ENCODE measurements at places on chromosomes 3 and 15.

GRCh38 chr3:124621498-124621897 is 108.8 kb upstream of the UMPS start:
- DNase-seq = no peak

- DNase-seq = no peak
These were observed 153.3 kb downstream of the P3H2 start for GRCh38 chr3:189967254-189967865.

DNA sequence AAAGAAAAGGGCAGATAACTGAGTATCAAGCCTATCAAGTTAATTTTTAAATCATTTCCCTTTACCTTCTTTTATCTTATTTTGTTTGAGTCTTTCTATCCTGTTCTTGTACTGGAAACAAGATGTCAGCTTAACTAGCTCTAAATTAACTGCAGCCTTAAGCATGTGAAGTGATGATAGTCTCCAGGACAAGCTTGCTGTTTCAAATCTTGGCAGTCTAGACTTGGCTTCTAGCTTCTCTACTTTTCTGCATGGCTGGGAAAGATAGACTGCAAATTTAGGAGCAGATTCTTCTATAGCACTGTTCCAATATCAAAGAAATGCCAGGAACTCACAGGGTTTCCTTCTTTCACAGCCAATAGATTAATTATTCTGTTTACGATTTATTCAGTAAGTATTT is 1034.4 kb downstream of the TUSC7 start:
- no peak for DNase-seq

DNA sequence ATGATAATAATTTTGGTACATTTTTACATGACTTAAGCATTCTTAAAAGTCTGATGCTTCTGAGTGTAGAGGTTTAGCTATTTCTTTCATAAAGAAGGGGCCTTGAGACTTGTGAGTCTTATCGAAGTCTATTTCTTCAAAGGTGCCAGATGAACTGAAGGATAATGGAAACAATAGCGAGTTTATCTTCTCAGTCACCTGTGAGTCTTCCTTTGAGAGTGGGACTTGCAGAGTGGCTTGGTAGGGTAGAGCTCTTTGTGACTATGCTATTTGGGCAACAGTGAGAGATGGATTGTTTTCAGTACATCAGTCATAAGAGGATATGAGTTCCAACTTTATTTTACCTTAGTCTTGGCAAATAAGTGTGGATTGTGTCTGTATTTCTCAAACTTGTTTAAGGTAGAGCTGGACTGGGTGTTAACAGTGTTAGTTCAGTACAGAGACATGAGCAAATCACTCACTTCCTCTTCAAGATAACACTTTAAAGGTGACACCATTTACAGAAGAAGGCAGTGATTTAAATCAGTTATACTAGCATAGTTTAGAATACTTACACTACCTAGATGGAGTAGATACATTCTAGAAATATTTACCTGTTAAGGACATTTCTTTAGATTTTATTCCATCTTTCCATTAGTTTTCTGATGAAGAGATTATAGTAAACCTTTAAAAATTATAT is 3.2 kb downstream of the AKAP13 start:
- DNase-seq = no peak

DNA sequence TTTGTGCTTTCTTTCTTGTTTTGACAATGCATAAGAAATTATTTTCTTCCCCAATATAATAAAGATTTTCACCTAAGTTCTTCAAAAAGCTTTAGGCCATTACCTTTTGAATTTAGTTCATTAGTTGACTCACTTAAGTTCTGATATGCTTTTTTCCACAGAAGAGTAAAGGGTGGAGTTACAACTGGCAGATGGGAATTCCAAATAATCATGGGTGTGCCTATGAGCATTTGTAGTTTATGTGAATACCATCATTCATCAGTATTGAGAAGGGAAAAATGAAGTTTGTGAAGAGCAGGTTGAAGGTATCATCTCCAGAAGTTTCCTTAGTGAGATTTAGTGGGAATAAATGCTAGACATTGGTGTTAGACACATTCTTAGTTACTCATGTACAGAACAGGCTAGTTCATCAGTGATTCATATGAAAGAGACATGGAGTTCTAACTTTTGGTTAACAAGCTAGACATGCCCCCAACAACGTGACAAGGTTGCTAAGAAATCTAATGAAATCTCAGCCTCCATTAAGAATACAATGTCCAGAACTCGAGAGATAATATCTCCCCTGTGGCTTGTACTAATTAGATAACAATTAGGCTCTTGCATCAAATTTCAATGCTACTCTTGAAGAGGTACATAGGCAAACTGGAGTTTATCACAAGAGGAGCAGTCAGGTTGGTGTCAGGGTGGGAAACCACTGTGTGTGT is 16.9 kb upstream of the ALCAM start:
- DNase-seq = no peak

Measured in fibroblast of skin of left biceps (primary cell).